ENCODE measurements at places on chromosomes 11 and 22.
A peak's percentile ranks its signal among the peaks of the same experiment; 100 is the strongest.

- DNase-seq: no peak
These were observed 44.2 kb upstream of the MICAL2 start for GRCh38 chr11:12066056-12066798.

DNA sequence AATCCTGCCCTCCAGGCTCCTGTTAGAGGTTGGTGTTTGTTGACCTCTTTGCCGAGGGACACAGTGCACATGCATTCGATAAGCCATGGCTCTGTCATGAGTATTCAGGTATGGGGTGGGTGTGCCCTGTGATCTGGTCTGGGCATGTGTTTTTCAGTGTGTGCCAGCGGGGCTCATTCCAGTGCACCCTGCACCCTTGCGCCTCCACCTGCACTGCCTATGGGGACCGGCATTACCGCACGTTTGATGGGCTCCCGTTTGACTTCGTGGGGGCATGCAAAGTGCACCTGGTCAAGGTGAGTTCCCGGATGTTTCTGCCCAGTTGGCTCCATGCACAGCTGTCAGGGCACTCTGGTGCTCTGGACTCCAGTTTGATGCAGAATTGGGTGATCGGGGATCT is 44.2 kb downstream of the OTOG start:
- no peak for DNase-seq

- DNase-seq: peak; percentile 49
These were observed 8.4 kb downstream of the LRRC10B start for GRCh38 chr11:61516675-61517572.

DNA sequence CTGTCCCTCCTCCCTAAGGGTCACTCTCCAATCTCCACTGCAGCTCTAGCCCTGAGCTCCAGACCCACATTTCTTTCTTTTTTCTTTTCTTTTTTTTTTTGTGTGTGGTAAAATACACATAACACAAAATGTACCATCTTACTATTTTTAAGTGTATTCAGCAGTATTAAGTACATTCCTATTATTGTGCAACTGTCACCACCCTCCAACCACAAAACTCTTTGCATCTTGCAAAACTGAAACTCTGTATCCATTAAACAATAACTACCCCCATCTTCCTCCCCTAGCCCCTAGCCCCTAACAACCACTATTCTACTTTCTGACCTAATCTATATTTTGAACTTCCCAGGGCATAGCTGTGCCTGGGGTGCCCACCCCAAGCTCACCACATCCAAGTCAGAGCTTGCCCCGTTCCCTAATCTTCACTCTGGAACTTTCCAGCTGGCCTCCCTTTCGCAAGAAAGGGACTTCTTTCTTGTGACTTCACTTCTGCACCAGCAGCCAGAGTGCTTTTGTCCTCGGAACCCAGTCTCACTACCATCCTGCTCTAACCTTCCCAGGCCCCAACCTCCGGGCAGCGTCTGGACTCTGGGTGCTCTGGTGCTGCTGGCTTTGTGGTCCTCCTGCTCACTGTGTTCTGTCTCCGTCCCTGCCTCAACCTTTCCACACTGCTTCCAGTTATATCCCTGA is 30.7 kb downstream of the PARVG start:
- no peak for DNase-seq

- DNase-seq: no peak
These were observed 14.6 kb upstream of the FLRT1 start for GRCh38 chr11:64020976-64021756.

GRCh38 chr11:80034801-80035200 is 594.0 kb upstream of the TENM4 start:
- DNase-seq: no peak
